Bronchial epithelial cell (primary cell): ENCODE measurements at places on chromosomes 16 and 17.
A peak's percentile ranks its signal among the peaks of the same experiment; 100 is the strongest.

GRCh38 chr16:74773446-74774222, 986 bp downstream of the FA2H start:
- no peak for DNase-seq

DNA sequence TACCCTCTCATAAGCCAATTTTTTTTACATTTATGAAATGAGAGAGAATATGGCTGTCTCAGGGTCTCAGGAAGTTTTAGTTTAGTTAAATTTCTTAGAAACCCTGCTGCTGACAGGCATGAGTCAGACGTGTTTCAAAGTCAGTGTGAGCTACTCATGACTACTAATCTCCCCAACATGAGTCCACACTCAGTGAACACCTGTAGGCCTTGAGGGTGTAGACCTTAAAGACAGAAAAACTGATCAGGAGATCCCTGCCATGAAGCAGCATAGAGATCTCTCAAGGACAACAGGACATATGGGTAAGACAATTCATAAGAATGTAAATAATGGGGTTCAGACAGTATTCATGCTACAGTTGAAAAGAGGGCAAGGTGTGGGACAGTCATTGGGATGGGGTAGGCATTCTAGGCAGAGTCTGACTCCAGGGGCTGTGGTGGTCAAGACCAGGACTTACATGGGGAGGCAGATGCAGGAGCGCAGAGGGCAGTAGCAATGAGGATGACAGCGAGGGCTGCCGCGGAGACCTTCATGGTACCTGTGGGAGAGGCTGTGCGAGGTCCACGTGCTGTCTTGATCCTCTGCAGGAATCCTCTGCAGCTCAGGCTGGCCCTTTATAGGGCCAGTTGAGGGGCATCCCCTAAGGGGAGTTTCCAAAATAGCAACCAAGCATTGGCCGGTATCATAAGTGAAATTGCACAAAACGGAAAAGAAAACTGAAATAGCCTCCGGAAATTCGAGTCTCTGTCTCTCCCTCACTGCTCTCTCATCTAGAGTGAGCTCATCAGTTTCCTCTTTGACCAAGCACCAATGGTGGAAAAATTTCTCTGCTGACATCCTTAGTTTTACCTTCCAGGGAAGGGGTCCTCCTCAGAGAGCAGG, at the start of gene CCL5:
Gene CCL5, minus strand, starts transcription at position 588 of the 882 bp plus-strand sequence.
- peak; percentile 60 for DNase-seq

GRCh38 chr16:88965411-88965810, 11.6 kb downstream of the CBFA2T3 start:
- DNase-seq: no peak

DNA sequence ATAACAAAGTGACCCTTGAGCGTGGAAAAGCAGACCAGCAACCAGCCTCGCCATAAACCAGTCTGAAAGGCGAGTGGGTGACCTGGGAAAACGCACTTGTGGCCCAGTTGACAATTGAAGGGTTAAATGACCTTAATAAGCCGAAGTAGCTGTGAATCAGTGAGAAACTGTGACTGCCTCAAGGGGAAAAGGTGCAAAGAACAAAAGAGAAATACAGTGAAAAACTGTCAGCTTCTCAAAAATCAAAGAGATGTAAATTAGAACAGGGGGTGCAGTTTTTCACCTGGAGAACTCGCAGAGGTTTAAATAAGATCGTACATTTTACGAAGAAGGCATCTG, 124.1 kb downstream of the CMIP start:
- no peak for DNase-seq

DNA sequence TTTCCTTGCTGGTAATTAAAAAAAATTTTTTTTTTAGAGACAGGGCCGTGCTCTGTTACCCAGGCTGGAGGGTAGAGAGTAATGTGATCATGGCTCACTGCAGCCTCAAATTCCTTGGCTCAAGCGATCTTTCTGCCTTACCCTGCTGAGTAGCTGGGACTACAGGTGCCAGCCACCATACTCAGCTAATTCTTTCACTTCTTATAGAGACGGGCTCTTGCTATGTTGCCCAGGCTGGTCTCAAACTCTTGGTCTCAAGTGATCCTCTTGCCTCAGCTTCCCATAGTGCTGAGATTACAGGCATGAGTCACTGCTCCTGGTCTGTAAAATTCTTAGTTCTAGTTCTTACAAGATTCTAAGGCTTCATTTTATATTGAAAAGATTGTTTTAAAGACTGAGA, 11.1 kb downstream of the SMIM36 start:
- DNase-seq: no peak

DNA sequence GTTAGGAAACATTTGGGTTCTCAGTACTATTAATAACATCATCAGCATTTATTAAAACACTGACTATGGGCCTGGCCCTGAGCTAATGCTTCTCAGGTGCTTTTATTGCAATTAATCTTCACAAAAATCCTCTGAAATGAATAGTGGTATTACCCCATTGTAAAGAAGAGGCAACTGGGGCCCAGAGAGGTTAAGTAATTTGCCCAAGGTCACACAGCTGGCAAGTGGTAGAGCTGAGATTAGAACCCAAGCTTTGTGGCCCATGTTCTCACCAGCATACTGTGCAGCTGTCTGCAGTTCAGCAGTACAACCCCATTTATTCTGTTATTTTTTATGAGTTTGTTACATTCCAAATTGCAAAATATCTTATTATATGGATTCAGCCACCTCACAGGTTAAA, 82.3 kb downstream of the TBC1D16 start:
- DNase-seq: no peak

DNA sequence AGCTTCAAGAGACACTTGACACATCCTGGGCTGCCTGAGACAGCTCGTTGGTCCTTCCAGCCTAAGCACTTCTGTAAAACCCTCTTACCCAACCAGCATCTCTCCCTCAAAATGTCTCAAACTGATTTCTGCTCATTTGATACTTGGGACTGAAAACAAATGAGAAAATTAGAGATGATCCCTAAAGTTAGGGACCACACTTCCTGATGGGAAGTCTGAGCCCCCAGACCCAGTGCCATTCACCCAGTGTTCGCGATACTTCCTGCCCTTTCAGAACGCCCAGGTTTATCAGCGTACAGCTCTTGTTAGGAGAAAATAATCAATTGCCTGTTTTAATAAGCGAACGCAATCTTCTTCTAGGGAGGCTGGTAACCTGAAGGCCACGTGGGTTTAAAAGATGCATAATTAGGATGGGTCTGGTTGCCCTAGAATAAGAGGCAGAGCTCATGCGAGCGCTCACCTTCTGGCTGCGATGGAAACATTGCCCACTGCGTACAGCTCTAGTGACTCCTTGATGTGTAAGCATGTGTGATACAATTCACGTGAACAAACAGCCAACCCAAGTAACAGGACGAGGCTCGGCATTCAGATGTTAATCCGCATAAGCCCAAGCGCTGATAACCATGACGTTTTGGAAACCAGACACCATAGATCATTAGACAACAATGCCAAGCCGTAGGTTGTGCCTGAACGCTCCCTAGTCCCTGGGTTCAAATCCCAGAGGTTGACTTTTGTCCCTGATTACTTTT, 213.1 kb downstream of the FOXL1 start:
- no peak for DNase-seq

DNA sequence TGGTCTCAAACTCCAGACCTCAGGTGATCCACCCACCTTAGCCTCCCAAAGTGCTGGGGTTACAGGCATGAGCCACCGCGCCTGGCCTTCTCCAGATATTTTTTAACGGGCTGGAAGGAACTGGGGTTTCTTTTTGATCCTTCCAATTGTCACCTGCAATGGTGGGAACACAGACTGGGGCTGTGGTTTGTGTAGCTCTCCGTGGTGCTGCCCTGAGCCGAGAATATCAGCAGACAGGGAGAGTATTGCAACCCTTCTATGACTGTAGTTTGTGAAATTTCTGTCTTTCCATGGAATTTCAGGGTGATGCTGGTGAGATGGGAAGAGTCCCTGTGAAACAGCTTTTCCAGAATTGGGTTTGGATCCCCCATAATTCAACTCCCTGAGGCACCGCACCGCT, 263.5 kb downstream of the ENGASE start:
- DNase-seq: no peak

DNA sequence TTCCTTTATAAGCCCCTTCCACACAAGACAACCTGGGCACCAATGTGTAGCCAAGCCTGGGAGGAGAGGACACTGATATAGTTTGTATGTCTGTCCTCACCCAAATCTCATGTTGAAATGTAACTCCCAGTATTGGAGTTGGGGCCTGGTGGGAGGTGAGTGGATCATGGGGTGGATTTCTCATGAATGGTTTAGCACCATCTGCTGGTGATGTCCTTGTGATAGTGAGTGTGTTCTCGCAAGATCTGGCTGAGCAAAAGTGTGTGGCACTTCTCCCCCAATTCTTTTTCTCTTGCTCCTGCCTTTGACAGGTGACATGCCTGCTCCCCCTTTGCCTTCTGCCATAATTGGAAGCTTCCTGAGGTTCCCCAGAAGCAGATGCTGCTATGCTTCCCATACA, 135.8 kb downstream of the USP31 start:
- peak; percentile 15 for DNase-seq

- peak; percentile 19 for DNase-seq
These were observed 85.1 kb downstream of the RGS9 start for GRCh38 chr17:65222214-65222738.

DNA sequence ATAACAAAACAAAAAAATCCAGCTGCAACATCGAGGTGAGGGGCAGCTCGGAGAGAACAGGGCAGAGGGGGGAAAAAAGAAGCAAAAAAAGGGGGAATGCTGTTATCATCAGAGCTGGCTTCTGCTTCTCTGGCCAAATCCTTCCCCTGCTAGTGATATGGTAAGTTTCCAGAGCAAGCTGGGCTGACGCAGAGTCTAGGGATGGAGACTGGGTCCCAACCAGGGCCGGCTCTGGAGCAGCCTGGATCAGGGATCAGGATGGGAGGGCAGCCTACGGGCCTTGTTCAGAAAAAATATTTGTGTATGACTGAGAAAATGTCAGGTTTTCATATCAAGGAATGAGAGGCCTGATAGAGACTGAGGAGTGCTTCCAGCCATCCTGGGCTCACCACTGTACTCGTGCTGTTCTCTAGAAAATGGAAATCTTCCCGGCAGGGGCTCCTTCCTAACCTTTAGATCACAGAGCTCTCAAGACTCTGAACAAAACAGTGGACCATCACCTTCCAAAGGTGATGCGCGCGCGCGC, 726 bp upstream of the C1QTNF1 start:
- no peak for DNase-seq

DNA sequence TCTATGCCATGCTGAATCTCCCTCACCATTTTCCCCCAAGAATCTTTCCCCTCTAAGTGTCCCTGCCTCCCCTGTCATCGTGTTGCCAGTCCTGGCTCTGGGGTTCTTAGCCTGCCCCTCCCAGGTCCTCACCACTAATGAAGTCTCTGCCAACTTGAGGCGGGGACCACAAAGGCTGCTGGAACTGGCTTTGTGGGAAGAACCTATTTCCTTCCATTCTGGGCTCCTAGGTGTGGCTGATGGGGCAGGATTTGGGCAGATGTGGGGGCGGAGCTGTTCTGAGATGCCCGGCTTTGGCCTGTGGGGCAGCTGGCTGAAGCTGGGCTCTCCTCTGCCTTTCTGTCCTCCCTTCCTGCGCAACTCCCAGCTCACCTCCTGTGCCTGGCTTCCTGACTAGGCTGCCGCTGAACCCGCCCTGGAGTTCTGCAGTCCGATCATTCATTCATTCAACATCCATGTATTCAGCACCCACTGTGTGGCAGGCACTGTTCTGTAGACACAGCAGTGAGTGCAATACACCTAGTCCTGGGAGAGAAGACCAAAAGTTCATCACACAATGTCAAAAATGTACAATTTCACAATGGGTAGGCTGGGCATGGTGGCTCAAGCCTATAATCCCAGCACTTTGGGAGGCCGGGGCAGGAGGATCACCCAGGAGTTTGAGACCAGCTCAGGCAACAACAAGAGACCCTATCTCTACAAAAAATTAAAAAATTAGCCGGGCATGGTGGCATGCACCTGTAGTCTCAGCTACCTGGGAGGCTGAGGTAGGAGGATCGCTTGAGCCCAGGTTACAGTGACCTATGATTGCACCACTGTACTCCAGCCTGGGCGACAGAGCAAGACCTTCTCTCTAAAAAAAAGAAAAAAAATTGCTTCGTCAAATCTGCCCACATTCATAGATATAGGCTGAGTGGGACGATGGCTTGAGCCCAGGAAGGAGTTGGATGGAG, 1.9 kb upstream of the SNN start:
- DNase-seq: no peak

DNA sequence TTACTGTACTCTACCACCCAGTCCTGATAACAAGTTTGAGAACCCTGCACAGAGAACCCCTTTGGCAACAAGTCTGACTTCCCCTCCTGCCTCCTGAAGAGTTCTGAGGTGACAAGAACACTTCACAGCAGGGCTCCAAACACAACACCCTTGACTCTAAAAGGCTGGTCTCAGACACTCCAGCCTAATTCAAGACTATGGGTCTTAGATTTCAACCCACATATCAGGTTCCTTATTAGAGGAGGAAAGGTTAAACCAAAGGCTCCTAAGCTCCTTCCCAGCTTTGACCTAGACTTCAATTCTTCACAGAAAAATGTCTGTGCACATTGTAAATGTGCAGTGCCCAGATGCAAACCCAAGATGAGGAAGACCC, 23.0 kb downstream of the RANBP10 start:
- DNase-seq: no peak

DNA sequence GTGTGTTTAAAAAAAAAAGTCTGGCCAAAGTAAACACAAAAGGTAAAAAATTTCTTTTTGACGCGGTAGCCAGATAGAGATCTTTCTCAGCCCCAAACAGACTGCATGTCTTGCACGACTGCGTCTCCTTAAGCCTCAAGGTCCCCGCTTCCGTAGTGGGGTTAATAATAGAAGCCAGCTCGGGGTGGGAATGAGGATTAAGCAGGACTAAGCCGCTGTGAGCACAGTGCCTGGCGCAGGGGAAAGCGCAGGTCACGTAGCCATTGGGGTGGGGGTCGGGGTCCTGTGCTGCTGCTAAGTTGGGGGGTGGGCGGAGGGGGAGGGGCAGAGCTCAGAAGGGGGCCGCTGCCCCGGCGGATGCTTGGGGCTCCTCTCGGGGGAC, 521 bp downstream of the GGA2 start:
- DNase-seq: no peak

- DNase-seq: no peak
These were observed 121.3 kb upstream of the CDH8 start for GRCh38 chr16:62157544-62157943.

- DNase-seq: no peak
These were observed 21.5 kb downstream of the RPH3AL start for GRCh38 chr17:330993-331701.

DNA sequence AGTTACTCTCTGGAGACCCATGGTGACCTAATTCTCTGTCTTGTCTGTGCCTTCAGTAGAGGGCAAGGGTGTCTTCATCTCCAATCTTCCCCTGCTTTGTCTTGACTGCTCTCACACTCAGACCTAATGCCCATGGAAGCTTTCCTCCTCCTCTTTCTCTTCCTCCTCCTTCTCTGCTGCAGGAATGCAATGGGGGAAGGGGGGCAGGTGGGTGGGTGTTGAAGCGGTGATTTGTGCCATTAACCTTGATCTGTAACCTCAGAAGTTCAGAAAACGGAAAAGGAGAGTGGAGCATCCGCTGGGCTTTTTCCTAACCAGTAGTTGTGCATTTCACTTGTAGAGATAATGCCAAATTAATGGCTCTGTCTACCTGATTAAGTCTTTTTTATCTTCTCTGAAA, 172.3 kb upstream of the CDH11 start:
- DNase-seq: no peak

GRCh38 chr17:10417431-10417830, 4.3 kb downstream of the MYH8 start:
- DNase-seq: no peak

GRCh38 chr17:27217631-27218030, 76.3 kb upstream of the WSB1 start:
- DNase-seq: no peak

GRCh38 chr17:36661047-36661666, 59.8 kb downstream of the MRM1 start:
- DNase-seq: no peak

GRCh38 chr16:46789499-46790414, 41.2 kb downstream of the C16orf87 start:
- DNase-seq: peak; percentile 35

- DNase-seq: no peak
These were observed 19.9 kb upstream of the ZC3H18 start for GRCh38 chr16:88550246-88550661.
